SW480 (cell line): ENCODE measurements at places on chromosomes 6 and 20.

DNA sequence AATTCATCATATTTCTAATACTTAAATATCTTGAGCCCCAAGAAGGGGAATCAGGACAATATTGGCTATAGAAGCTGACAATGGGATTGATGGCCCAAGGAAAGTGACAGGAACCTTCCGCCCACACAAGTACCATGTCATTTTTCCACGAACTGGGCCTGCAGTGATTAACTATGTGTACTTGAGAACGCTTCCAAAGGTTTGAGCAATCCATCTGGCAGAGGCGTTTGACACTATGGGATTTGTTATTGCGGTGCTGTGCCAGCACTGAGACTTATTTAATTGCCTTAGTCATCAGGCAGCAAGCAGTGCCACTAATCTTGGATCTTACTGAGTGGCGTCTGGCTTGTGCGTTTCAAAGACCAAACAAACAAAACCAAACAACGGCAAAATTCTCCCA, 135.6 kb upstream of the UST start:
- DNase-seq: no peak

- DNase-seq: peak; percentile 63
Measured at GRCh38 chr20:55415567-55416142, 589.7 kb downstream of the CBLN4 start.

- no peak for DNase-seq
Measured at GRCh38 chr6:150537893-150538292, 61.8 kb upstream of the PLEKHG1 start.

GRCh38 chr6:42038811-42039408, 11.4 kb upstream of the TAF8 start:
- DNase-seq: peak; percentile 60

GRCh38 chr20:8385247-8385646, 253.2 kb downstream of the PLCB1 start:
- no peak for DNase-seq
